Astrocyte (in vitro differentiated cells and primary cell): ENCODE measurements at places on chromosomes 1 and 21.

GRCh38 chr21:34362670-34363069 lies 1.1 kb upstream of the KCNE2 start:
- DNase-seq = no peak

DNA sequence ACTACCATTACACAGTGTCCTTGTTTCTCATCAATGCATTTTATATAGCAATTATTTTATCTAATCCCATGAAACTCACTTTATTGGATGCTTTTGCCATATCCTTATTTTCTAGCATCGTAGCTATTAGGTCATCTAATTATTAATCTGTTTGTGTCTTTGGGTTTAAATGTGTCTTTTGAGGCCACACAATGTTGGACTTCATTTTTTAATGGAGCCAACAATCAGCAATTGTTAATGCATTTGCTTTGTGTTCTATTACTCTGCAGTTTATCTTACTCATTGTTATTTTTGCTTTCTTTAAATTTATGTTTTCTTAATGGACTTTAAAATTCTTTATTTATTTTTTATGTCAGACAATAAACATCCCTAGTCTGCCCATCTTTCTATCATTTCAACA lies 1.8 kb upstream of the HSD11B1 start:
- DNase-seq = no peak

- peak; percentile 50 for DNase-seq
These were observed 121.4 kb downstream of the PRDM16 start for GRCh38 chr1:3190256-3191041.

DNA sequence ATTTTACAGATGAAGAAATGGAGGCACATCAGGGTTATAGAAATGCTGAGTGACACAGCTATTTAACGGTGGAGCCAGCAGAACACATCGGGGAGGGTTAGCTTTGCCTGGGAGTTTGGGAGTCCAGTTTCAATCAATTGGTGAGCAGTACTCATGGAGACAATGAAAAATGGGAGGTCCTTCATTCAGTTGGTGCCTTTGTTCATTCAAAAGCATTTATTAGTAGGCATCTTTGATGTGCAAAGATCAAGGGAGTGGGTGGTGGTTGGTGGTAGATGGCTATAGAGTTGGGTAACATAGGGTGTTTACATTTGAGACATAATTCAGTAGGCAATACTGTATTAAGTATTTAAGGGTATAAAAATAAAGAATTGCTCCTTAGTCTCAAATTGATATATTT lies 183.7 kb upstream of the LMO4 start:
- DNase-seq = no peak

DNA sequence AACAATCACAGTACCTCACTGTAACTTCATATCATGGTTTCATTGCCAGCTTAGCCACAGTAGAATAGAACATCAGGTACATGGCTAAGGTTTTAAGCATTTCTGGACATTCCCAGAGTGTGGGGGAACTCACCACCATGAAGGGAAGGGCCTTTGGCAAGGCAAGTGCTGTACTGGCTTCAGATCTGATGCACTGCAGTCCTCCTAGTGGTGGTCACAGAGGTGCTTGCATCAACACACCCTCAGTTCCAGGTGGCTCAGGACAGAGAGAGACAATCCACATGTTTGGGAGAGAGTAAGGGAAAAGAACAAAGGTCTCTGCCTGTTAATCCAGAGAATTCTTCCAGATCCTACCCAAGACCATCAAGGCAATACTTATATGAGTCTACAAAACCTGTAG lies 528.4 kb upstream of the RGS18 start:
- no peak for DNase-seq

DNA sequence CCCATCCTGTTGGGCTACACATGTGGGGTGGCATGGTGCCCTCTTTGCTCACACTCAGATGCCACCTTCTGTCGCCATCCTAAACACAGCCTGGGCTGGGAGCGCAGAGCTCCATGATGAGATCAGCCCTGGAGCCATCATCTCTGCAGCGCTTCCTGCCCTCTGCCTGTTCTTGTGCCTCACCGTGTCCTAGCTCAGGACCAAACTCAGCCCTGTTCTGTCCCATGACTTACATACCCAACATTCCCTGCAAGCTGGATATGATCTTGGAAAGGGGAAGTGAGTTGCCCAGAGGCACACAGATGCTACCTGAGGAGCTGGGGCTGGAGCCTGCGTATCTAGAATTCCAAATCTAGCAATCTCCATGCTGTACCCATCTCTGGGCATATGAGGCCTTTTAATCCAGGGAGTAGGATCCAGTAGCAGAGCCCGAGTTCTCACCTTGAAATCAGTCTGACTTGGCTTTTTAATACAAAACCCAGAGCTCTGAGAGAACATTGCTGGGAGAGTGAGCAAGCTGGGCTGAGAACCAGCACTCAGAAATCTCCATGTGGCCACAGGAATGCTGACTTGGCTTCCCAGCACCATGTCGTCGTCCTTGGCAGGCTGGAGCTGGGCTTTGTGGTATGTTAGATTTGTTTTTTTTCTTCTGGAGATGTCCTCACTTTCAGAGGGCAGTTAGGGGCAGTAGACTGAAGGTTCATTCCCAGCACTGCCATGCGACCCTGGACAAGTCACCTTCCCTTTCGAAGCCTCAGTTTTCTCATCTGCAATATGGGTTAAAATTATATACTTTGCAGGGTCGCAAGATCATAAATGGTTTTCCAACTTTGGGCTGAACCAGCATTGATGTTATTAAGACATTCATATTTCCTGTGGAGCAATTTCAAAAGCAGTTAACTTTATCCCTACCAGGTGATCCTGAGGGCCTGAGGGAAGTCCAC lies 2.6 kb downstream of the ALPL start:
- DNase-seq = peak; percentile 96

DNA sequence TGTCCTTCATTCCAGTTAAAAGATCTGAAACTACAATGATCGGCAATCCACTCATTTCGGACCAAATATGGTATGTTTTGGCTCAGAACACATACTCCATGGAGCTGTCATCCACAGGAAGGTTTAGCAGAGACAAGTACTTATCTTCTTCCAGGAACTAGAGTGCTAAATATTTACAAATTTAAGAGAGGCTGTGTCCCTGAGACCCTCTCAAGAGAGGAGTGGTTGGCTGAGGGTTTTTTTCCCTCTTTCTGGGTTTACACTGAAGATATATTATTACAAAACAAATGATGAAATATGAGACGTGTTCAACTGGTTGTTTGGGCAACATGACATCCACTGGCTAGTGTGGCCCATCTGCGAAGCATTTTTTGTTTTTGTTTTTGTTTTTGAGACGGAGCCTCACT lies 25.9 kb upstream of the NID1 start:
- DNase-seq = no peak

DNA sequence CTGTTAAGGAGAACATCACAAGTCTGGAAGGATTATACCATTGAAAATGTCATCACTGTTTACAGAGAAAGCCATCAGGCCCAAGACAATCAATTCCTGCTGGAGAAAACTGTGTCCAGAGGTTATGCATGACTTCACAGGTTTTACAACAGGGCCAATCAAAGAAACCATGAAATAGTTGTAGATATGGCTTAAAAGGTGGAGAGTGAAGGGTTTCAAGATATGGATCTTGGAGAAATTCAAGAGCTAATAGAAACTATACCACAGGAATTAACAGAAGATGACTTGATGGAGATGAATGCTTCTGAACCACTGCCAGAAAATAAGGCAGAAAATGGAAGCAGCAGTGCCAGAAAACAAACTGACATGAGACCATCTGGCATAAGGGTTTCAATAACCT lies 30.2 kb downstream of the USP1 start:
- peak; percentile 25 for DNase-seq

GRCh38 chr1:11693024-11693590 lies 1.6 kb downstream of the DRAXIN start:
- DNase-seq = peak; percentile 82

GRCh38 chr21:39850333-39850732 lies 16.9 kb upstream of the PCP4 start:
- no peak for DNase-seq

- no peak for DNase-seq
These were observed 56.0 kb upstream of the STUM start for GRCh38 chr1:226492426-226493137.

DNA sequence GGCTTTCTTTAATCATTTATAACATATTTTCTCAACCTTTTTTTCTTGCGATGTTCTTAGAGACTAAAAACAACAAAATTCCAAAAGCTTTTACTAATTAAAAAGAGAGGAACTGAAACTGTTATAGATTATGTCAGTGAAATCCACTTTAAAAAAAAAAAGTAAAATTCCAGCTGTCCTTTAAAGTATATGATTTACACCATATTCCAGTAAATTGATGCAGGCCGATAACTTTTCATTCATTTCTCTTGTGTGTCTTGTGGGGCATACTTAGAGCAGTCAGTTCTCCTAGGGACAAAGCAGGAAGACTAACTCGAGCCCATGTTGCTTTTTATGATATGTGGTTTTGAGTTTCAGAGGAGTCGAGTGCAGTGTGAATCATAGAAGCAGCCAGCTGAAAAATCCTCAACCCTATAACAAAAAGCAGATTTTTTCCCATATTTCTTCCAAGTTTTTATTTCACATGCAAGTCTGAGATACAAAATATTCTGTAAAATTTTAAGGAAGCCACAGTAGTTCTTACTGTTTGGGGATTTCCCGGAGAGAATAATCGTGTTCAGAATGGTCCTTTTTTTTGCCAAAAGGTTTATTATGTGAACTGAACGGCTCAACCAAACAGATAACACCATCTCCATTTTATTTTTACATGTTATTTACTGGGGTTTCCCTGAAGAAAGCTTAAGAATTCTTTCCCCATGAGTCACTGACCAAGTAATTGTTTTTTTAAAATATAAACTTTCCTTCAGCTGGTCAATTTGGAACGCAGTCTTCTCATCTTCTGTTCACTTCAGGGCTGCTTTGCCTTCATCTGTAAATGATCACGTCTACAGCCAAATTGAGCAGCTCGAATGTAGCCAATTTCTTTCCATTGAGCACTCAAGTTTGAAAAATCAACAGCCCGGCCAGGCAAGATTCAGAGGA lies 77.0 kb upstream of the C1orf105 start:
- peak; percentile 90 for DNase-seq

GRCh38 chr1:198265073-198265661 lies 108.4 kb downstream of the NEK7 start:
- peak; percentile 49 for DNase-seq

DNA sequence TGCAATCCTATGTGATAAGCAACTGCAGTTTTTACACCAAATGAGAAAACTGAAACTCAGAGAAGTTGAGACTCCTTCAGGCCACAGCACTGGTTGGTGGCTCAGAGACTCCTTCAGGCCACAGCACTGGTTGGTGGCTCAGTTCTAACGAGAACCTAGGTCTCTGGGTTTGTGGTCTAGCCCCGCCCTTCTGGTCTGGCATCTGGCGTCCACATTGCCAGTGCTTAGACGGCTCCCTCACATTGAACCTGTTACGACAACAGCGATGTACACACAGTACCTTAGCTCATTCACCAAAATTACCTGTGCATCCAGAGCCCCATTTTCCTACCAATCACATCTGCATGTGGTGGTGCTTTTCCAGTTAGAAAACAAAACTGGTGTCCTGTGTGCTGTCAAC lies 66.1 kb downstream of the NID1 start:
- peak; percentile 30 for DNase-seq

DNA sequence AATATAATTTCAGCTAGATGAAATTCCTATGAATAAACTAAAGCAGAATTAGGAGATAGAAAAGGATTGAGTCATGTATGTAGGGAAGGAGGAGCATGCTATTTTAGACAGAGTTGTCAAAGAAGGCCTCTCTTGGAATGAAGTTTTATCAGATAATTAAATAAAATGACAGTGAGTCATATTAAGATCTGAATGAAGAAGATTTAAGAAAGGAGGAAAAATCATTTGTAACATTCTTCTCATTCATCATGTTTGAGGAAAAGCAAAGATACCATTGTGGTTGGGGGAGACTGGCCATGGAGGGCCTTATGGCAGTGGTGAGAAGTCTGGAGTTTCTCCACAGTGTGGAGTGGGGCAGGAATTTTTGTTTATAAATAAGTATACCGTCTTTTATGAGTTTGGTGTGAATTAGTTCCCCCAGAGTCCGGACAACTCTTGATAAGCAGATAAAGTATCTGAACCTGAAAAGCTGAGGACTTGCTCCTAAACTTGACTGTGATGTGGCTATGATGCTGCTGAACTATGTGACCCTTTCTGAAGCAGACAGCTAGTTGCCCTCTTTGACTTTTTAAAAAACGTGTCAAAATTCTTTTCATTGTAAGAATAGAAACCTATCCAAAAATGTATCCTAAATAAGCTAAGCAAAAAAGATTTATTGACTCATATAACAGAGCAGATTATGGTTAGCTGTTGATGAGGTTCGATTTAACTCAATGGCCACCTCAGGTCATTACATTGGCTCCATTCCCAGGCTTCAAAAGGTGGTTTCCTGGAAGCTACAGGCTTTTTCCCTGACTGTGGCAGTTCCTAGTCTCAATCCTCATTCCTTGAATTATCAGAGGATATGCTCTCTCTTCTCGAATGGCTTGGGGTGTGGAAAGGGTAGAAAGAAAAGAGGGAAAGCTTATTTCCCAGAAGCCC lies 90.8 kb downstream of the LHX9 start:
- peak; percentile 32 for DNase-seq

GRCh38 chr1:153934746-153935145 lies 11.8 kb downstream of the DENND4B start:
- DNase-seq = no peak

DNA sequence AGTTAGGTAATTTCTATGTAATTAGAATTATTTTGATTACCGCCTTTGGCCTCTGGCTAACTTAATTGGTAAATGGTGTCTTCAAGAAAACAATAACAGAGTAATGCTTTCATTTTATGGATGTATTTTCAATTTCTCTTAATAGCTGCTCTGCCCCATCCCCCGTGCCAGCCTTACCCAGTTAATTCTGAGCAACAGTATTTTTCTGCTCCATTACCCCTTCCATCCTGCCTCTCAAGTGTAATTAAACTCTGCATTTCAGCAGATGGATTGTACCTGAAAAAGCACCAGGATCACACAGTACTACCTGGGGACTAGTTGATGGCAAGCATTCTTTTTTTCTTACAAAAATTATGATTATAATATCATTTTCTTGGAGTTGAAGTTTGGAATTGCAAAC lies 104.2 kb downstream of the KIAA0319L start:
- no peak for DNase-seq

GRCh38 chr1:30746212-30747032 lies 11.2 kb downstream of the LAPTM5 start:
- no peak for DNase-seq

GRCh38 chr1:202623075-202623474 lies 87.2 kb downstream of the SYT2 start:
- peak; percentile 48 for DNase-seq

DNA sequence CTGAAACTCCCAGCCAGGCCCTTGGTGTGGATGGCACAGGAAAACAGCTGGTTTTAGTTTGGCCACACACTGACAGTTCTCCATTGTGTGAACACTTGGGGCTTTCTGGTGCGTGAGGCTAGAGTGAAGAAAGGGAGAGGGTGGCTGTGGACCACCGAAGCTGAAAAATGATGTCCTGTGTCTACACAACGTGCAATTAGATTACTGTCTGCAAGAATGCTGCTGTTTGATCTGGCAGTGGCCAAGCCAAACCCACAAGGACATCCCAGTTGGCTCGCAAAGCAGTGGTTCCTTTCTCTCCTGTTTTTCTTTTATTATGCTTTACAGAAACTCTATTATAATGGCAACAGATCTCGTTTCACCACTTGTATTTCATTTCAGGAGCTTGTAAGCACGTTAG lies 58.9 kb downstream of the ERG start:
- peak; percentile 57 for DNase-seq

GRCh38 chr1:30997463-30998057 lies 68.0 kb downstream of the PUM1 start:
- no peak for DNase-seq
